ENCODE measurements at places on chromosomes 4 and X.

DNA sequence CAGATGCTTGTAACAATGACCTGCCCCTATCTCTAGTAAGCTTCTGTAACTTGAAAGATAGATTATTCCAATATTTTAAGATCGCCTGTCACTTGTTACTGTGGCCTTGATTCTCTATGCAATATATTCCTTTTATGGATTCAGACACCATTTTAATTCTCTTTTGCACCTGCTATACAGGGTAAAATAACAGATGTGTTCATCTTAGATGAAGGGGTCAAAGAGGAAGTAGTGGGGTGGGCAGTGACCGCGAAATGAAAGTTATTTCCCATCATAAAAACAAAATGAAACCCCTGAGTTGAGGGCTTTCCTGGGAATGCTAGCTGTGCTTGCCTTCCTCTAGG is 175.9 kb downstream of the TSPAN5 start:
- DNase-seq = no peak

GRCh38 chr4:36138220-36138619 is 106.1 kb downstream of the ARAP2 start:
- no peak for DNase-seq

DNA sequence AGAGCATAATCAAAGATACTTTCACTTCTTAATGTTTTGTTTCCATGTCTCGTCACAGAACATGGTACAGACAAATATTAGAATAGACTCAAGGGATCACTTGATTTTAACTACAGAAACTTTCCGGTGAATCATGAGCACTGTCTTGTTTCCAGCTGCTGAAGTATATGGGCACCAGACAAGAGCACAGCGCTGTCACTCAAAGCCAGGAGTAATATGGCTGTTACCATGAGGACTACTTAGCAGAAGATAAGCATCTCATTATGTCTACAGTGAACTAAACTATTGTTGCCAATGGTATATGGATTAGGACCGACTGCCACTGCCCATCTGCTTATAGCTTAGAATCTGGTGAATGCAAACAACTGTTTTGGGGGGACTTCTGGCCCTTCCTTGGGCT is 34.3 kb downstream of the MECP2 start:
- DNase-seq = no peak

DNA sequence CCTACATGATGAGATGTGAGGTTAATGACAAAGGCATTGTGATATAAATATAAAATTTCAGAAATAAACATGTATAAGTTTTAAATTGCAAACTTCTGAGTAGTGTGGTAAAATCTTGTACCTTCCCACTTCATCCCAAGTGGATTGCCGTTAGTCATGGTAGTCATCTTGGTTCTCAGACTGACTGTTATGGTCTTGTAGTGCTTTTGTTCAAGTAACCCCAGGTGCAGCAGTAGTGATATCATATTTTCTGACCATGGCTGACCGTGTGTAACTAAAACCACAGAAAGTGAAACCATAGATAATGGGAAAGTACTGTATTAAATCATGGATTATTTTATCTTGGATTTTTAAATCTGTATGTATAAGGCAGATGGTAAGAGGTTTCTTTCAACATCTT is 74.8 kb upstream of the SLIT2 start:
- DNase-seq = no peak

DNA sequence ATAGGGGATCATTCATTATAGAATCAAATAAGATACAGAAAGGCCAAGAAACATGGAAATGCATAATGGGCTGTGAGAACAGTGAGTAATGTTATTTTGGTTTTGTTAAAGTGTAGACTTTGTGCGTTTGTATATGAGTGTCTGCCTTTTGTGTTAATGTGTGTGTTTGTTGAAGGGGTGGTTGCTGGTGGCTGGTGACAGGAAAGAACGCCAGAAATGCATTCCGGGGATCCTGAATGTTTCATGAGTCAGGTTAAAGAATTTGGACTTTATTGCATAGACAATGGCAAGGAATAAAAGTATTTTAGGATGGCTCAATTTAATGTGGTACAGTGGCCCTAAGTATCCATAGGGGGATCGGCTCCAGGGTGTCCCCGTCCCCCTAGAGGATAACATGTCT is 1228.9 kb downstream of the PCDH7 start:
- no peak for DNase-seq

DNA sequence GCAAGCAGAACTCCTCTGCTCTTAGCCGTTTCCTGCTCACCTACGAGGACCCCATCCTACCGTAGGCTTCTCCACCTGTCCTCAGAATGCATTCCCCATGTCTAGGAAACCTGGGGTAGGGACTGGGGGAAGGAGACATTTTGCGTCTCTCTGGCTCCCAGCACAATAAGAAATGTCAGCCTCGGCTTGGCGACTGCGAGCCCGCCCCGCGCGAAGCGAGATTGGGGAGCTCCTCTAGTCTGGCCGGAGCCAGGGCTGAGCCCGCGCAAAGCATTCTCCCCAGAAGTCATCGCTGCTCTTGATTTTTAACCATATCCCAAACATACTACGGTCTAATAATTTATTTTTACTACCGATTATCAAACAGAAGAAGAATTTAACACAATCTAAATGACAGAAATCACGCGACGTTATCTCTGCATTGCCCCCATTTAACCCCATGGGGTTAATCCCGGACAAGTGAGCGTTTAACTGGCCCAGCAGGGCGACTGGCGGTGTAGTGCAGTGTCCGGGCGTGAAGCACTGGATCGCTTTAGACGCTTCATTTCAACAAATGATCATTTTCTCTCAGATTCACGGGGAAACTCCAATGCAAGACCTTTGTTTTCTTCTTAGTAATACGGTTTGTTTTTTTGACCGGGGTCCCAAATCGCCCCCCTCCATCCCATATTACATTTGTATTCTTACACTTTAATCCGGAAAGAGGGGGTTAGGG is 8.0 kb upstream of the PITX2 start:
- no peak for DNase-seq

GRCh38 chr4:88993246-88993645 is 63.7 kb downstream of the FAM13A start:
- DNase-seq = no peak

GRCh38 chr4:5220028-5220427 is 168.7 kb downstream of the STK32B start:
- DNase-seq = no peak

DNA sequence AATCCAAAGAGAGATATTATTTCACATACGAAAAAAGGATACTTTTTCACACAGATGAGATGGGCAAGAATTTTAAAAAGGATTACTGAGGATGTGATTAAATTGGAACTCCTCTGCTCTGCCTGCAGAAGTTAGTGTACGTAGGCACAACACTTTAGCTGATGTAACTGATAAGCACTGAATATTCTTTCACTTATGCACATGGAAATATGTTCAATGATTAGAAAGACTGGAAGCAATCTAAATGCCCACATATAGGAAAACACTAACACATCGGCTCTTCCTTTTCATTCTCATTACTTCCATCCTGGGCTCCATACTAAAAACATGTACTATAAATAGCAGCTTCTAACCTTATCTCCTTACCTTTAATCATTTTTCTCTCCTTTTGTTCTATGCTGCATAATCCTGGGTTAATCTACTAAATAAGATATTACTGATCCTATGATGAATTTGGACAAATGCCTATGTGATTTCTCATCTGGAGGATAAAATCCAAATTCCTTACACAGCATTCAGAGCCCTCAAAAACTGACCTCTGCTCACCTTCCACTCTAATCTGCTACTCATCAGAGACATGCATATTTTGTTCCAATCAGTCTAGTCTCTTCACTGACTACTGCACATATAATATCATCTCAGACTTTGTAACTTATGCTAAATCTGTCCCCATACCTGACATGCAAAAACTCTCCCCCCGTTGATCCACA is 197.8 kb downstream of the PDGFC start:
- DNase-seq = no peak

DNA sequence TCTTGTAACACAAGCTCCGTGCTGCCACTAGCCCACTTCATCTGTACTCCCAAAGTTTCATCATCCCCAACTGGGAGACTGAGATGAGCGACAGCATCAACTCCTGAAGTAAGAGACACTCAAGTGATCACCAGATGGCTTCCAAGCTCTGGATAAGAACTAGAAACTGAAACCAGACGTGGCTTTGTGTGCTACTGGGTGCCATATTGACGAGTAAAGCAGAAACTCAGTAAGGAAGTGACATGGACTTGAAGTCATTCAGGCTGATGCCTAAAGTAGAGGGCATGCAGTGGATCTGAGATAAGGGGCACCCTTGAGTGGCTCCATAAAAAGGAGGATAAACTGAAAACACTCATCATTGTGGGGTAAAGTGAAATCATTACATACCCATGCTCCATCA is 72.4 kb downstream of the PCYT1B start:
- DNase-seq = no peak

DNA sequence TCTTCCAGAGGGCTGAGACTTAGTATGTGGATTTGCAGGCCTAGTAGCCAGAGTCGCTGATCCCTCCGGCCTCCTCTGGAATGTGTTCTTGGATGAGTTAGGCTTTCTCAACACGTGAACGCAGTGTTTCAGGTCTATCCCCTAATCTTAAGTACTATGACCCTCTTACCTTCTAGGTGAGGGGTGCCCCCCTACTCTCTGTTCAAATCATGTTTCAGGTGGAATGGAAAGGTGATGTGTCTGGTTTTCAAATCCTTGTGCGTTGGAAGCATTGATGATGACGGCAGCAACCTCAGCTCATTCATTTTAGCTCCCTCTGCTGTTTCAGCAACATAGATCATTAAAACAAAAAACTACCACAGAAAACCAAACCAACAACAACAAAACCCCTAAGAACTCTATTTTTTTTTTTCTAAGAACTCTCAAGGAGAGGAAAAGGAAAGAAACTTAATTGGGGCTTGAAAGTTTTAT is 56.4 kb downstream of the RWDD4 start:
- DNase-seq = no peak

- DNase-seq = no peak
Measured at GRCh38 chrX:137058339-137059127, 24.7 kb upstream of the GPR101 start.

GRCh38 chrX:149903889-149904748 is 23.1 kb downstream of the MAGEA8 start:
- no peak for DNase-seq

GRCh38 chrX:38069273-38069672 is 62.9 kb downstream of the SYTL5 start:
- no peak for DNase-seq

DNA sequence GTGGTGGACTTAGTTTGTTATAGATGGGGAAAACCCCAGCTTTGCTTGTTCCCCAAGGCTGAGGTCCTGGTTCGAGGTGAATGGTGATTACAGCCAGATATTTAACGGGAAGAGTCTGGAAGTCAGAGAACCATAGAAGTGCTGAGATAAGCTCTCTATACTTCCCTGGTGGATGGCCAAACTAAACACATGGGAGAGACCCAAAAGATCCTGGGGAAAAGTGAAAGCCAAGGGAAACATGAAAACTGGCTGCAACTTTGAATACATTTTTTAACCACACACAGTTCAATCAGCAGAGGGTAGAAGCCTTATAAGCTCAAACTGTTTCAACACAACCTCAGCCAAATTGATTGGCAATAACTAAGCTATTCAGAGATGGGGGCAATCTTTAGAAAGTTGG is 29.3 kb upstream of the SRPX start:
- DNase-seq = no peak

GRCh38 chr4:100246697-100247096 is 56.4 kb upstream of the DDIT4L start:
- no peak for DNase-seq

DNA sequence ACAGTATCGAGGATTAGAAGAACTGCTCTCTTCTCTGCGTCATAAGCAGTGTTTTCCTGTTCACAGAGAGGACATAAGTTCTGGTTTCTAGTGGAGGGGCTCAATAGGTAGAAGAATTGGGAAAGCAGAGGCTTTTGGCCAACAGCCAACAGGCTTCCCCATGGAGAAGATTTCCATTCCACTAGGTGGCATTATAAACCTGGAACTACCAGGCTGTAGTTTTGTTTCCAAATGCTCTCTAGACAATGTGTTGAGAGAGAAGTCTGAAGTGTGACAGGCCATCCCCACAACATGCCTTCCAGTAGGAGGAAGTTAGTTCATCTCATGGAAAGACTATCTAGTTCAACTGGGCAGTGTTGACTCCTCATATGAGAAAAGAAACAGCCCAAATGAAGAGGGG is 63.8 kb upstream of the ANXA10 start:
- no peak for DNase-seq

DNA sequence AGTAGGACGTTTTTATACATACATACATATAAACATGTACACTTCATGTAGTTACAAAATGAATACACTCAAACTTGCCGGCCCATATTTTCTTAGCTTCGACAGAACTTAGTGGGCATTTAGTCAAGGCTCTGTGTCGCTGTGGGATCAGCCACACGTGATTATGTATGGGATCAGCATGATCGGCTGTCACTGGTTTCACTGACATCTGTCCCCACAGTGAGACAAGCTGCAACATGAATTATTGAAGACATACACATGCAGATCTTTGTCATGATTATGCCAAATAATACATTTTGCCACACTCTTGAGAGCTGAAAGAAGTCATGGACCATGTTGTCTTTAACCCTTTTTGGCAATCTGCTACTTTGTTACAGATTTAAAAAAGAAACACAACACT is 38.2 kb upstream of the NAA11 start:
- DNase-seq = no peak

DNA sequence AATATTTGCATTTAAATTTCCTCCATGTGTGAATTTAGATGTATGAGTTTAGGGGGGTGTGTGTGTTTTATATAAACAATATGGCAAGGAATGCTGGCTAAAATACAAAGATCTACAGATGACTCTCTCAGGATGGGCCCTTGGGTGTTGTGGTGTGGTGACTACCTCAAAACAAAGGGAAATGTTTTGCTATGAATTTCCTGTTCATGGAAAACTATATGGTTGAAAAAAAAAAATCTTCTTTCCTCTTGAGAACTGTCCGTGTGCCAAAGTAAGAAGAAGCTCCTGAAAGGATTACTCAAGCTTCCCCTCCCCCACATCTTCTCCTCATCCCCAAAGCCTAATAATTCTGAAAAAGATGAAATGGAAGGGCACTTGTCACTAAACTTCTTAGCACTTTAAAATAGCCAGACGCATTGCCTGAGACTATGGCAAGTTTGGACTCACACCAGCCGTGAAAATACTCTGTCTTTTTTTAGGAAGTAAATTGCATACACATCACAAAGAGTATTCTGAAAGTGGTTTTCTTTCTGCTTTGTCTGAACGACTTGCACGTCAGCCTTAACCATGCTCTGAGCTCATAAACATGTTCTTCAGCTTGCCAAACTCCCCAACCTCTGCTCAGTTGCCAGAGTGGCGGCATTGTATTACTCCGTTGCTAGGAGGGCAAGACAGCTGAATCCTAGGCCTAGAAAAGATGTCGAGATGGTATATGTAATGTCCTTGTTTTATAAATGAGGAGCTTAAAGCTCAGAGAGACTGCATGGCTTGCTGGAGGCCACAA is 250.4 kb upstream of the JADE1 start:
- no peak for DNase-seq

DNA sequence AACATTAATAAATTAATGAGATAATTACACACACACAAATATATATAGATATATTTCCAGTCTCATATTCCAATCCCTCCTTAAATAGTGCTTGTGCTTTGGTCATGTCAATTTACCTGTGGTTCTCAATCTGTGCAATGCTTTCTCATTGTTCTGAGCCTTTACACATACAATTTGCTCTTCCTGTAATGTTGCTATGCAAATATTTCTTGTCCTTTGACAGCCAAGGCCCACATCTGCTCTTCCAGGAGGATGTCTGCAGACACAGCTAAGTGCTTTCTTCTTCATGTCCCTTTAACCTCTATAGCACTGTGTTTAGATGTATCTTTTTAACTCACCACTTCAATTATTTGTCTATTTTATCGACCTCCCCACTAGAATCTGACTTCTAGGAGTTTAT is 67.3 kb upstream of the RAPGEF2 start:
- no peak for DNase-seq

All from activated naive CD4-positive, alpha-beta T cell (primary cell).